Skeletal muscle cell (primary cell): ENCODE measurements at places on chromosomes 12 and 14.

DNA sequence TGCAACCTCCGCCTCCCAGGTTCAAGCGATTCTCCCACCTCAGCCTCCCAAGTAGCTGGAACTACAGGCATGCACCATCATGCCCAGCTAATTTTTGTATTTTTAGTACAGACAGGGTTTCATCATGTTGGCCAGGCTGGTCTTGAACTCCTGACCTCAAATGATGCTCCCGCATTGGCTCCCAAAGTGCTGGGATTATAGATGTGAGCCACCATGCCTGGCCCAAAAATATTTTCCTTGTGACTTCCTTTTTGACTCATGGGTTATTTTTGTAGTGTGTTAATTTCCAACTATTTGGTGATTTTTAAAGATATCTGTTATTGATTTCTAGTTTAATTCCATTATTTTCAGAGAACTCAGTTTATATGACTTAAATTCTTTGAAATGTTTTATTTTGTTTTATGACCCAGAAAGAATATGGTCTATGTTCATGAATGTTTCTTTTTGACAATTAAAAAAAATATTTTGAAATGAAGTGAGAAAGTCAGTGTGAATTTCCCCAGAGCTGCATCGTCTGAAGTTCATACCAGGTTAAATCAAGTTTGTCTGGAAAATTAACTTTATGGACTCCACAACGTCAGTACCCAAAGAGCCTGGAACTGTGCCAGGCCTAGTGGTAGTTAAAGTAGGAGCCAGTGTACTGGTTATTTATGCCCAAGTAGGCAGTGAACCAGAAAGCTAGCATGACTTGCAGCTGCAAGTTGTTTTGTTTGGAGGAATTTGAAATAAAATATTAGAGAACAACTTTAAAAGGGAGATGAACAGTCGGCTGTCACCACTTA is 2.8 kb upstream of the CDKL1 start:
- DNase-seq: no peak

GRCh38 chr14:71532790-71533189 is 399.4 kb upstream of the RGS6 start:
- no peak for DNase-seq

DNA sequence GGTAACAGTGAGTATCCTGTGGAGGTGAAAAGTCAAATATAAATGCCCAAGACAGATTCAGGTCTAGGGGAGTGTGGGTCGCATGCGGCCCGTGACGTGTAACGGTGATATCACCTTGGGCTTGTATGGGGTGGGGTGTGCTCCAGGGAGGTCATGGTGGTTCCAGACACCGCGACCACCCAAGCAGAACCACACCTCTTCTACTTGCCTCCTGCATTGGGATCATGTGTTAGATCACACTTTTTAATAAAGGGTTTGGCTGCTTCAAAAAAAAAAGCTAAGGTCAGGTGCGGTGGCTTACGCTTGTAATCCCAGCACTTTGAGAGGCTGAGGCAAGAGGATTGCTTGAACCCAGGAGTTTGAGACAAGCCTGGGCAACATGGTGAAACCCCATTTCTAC is 4.5 kb downstream of the FBLN5 start:
- no peak for DNase-seq

GRCh38 chr14:50947446-50947845 is 3.2 kb upstream of the PYGL start:
- DNase-seq: no peak
